ENCODE measurements at places on chromosomes 2 and 18.

GRCh38 chr2:204909791-204910190 lies 364.5 kb downstream of the PARD3B start:
- DNase-seq = no peak

GRCh38 chr2:135949451-135950234 lies 35.8 kb downstream of the DARS1 start:
- no peak for DNase-seq

DNA sequence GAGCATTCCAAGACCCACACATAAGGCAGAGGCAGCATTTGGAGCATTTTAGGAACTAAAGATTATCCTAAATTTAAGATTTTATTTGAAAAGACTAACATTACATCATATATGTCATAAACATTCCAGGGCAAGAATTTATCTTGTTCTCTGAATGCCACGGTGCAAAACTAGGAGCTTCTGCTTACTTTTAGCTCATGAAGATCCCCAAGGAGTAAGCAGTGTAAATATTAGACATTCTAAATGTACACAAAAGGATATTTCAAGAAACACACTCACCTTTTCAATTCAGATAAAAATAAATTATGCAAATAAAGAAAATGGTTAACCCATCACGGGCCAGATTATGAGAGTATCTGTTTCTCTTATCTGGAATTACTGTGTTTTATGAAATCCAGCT lies 101.7 kb upstream of the ETAA1 start:
- DNase-seq = no peak

- peak; percentile 48 for DNase-seq
Observed at GRCh38 chr18:2847317-2848246, 776 bp downstream of the EMILIN2 start.

DNA sequence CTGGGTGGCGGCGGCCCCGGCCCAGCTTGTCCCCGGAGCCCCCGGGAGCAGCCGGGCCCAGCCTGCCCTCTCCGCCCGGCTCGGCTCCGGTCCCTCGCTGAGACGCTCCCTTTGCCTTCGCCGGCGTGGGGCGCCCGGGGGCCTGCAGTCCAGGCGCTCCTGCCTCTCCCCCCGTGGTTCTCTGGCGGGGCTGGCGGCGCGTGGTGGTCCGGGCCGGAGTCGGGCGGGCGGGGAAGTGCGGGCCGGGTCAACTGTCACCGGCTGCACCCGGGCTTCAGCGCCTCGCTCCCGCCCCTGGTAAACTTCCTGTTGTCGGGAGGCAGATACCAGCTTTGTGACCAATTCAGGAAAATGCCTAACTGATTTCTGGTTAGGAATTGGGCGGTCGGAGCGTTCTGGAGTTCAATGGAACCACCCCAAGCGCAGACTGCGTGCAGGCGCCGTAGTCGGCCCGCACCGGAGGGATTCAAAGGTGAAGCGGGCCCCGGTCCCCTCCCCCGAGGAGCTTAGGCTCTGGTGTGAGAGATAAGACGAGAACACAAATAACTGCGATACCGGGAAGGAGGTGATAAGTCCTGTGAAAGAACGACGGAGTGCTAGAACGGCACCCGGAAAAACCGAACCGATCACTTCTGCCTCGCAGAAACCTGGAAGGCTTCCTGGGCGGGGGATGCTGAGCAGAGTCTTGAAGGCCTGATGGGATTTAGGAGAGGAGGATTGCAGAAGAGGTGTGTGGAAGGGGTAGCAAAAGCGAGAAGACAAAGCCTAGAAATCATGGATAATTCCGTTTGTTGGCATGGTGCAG lies 891 bp downstream of the CAB39 start:
- peak; percentile 77 for DNase-seq

DNA sequence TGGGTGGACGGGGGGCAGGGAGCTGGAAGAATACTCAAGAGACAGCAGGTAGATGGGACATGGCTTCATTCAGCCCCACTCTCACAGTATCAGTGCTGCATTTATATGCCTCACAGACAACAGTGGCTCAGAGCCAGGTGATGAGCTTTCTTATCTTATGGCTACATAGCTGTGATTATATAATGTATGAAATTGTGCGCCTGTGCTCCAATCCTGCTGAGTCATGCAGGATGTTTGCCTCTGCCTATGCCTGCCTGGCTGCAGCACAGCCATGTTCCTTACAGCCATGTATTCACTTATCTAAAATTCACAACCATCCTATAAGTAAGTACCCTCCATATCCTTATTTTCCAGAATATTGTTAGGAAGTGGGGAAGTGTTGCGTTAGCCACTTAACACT lies 37.7 kb upstream of the RNF103 start:
- DNase-seq = peak; percentile 57

GRCh38 chr2:32229635-32230034 lies 35.1 kb downstream of the NLRC4 start:
- no peak for DNase-seq

GRCh38 chr2:95552911-95553310 lies 38.9 kb upstream of the TRIM43 start:
- peak; percentile 50 for DNase-seq

DNA sequence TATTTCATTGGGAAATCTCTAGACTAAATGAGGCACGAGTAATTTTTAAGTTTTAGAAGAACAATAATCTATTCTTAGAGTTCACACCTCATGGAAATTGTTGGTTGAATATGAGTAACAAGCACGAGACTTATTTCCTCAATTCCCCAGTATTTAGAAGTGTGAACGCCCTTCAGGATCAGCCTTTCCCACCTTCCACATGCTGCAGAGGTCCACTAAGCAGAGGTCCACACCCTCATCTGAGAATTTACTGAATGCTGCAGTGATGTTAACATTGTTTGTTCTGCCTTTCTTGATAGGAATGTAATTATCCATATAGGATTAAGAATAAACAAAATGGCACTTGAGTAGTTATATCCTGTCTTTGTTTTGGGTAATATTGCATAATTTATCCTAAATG lies 41.8 kb downstream of the LTBP1 start:
- DNase-seq = no peak

- DNase-seq = no peak
Observed at GRCh38 chr2:116510117-116510671, 1304.3 kb upstream of the DDX18 start.

GRCh38 chr2:109481599-109481998 lies 132.2 kb downstream of the SEPTIN10 start:
- DNase-seq = no peak

DNA sequence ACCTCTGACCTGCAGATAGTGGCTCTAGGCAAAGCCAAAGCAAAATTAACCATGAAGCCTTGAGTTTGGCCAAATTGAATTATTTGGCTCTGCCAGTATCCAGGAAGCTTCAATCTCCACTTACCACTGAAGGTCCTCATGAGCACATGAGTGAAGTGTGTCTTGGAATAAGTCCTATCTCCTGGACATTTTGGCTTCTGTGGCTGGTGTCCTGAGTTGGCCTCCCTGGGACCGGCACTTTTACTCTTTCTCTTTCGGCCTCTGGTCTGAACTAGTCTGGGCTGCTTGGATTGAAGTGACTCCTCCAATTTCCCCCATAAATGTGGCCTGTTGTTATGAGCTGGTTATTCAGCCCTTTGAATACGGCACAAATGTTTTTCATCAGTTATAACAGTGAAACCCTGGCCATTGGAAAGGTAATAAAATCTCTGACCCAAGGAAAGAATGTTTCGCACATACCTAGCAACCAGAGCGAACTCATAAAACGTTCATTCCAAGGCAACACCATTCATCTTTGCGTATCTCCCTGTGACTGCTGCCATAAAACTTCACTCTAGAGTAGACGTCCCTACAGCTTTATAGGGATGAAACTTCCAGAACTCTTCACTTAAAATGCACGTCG lies 216.4 kb downstream of the LPIN1 start:
- no peak for DNase-seq

DNA sequence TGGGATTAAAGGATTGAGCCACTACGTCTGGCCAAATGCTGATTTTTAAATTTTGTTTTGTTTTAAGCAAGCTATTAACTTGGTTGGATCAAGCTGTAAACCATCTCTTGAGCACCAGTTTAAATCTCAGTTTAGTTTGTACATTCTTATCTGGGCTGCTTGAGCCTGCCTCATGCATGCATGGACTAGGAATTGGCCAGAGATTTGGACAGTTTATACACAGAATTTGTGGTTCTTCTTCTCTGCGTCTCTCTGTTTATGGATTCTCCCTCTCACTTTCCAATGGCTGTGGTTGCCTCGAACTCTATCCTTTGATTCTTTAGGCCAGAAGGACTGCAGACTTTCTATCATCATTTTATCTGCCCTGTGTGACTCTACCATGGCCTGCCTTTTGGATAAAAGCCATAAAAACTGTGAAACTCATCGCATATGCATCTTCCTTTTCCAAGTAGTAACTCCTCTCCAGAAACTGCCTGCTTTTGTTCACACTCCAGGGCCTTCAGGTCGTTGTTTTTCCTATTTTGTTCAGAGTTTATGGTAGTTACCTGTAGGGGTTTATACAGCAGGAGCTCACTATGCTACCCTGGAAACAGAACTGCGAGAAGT lies 32.5 kb upstream of the PLB1 start:
- DNase-seq = no peak

DNA sequence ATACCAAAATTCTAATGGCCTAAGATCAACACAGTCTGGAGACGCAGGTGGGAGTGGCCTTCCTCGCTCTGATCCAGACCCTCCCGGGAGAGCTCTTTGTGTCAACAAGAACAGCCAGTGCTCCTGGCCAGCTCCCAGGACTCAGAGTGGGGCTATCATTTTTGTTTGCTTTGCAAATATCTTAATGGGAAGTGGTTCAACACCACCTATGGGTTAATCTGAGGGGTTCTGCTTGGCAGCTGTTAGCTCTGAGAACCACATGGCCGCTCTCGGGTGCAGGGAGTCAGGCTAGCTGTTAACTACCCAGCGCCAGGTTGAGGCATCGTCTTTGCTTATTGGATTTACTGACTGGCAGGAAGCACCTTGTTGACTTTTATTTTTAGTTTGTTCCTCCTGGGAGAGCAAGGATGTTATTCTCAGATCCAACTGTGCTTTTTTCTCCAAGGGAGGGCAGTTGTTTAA lies 184.8 kb upstream of the SP5 start:
- DNase-seq = peak; percentile 64

DNA sequence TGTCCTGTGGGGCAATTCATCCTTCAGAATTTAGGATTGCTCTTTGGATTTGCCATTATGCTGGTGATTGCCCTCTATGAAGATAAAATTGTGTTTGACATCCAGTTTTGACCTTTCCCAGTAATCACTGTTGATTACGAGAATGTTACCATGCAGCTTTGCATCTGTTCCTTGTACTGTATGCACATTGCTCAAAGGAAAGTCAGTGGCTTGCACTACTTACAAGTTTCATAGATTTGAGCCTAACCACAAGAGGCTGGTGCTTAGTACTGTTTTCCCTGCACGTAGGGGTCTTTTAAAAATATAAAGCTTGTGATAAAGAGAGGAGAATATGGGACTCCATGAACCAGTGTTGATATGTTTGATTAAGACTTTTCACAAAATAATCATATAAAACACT lies 77.9 kb downstream of the SLC39A10 start:
- DNase-seq = no peak

DNA sequence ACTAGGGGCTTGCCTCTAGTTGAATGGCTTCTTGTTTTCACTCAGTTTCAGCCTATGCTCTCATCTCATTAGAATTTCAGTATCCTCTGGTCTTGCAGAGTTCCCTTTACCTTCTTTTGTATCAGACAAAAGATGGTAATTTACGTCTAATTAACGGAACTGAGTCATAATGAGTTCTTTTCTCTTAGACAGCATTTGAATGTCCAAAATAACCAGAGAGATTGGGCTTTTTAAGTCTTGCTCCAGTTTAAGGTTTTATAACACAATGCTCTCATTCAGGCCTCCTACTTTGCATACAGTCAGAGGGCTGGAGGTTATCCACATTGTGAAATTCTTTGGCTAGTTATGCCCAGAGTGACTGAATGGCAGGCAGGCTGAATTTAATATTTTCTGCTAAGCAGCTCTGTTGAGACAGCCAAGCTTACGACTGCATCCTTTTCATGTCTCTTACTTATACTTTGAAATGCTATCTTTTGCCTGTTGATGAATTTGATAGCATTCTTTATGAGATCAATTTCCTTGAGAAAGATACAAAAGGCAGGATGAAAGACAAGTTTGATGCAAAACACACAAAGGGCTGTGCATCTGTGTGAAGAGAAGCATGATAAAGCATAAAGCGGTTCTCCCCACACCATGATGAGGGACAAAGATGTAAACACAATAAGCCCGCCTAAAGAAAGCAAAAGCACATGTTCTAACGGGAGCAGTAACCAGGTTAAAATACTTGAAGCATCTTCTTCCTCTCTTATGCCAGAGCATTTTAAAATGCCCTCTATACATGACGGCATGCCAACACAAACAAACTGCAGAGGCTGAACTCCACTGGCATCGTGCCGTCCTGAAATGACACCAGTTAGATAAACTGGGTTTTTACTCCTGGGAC lies 90.0 kb downstream of the CDH2 start:
- DNase-seq = no peak

DNA sequence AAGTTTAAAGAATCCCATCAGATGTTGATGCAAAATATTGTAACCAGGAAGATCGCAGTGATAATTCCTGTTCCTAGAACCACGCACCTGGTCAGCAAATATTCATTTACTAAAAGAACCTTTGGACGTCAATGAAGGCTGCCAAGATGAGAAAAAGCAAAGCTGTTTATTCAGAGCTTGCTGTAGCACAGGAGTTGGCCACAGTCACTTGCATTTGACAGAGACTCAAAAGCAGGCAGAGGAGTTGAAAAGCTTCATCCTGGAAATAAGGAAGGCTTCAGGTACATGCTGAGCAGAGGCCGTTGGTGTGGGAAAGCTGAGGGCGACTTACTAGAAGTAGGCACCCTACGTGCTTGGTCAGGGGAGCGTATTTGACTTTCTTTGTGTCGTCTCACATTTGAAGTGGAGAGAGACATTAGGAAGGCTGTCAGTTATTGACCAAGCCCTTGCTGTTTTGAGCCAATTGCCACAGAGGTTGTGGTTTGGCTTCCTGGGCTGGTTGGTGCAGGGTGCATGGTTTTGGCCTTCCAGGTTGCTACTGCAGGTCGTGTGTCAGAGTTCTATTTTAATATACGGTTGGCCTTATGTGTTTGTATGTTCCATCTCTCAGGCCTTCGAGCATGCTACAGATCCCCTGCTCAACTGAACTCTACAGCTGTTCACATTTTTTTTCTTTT lies 289.6 kb downstream of the METTL4 start:
- DNase-seq = no peak

DNA sequence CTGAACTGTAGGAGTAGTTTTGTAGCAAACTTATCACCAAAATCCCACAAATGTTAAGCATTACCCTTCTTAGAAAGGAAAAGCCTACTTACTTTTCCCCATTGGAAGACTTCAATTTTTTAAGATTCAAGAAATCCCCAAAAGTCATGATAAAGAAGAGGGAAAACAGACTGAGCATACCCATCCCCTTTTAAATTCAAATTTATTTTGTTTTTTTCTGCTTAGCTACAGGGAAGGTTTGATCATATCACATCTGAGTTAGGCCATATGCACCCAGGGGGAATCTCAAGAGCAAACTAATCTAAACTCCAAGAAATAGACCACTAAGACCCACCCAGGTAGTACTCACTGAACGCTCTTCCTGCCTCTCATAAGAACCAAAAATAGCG lies 174.6 kb downstream of the TGIF1 start:
- no peak for DNase-seq

- DNase-seq = peak; percentile 81
Observed at GRCh38 chr18:63848159-63848558, 39.3 kb upstream of the SERPINB2 start.

All from common myeloid progenitor, CD34-positive (primary cell).